ENCODE measurements at places on chromosomes 5 and 9. TPM values are rescaled to one million over a fixed set of nuclear protein-coding genes. Genes with fewer than 3 reads are reported as not detected.

PLAC8L1 gene
- not detected for polyA plus RNA-seq

PCDHGA5 gene
- polyA plus RNA-seq: 0.07 TPM

DNA sequence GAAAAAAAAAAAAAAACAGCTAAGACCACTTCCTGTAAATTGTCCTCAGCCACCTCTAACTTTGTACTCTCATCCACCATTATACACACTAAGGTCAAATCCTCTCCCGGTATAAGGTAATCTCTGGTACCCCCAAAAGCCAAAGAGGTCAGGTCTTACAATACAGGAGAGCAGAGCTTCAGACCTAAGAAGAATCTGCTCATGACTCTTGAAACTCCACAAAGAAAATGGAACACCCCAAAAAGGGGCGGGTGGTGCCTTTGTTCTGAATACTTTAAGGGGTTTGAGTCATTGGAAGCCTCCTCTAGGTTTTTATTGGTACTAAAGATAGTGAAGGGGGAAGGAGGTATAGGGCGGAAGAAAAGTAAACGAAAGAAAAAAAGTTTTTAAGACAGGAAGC is 69.8 kb downstream of the COL15A1 start:
- no peaks in the 10 kb centered on the region for H3K4me1 ChIP-seq
- no peak overlapping the region for H3K4me3 ChIP-seq
- H3K27me3 ChIP-seq: no peaks in the 10 kb centered on the region
- H3K27ac ChIP-seq: no peak overlapping the region

GRCh38 chr9:88775559-88775958 is 215.7 kb upstream of the S1PR3 start:
- H3K27ac ChIP-seq: peak overlapping the region; percentile 82
- no peak overlapping the region for H3K4me3 ChIP-seq

DNA sequence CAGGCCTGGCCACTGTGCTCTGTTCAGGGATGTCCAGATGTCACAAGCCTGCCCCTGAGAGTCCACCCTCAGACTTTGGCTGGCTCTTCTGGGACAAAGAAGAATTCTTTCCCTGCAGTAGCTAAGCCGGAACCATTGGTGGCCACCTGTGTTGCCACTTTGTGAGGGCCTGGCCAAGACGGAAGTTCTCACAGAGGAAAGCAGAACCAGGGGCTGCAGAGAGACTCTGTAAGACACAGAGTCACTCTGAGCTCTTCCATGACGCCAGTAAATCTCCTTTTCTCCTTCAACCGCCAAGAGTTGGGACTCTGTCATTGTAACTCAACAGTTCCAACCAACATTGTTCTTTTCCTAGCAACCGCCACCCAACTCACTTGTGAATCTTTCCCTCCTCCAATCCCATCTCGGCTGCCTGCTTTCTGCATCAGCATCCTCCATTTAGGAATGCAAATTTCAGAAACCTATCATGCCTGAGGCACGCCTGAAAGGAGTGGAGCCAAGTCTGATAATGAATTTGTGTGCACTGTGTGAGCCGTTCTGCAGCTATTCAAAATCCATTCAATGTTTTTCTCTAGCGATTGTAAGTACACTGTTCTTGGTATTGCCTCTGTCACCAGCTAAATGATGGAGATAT is 37.8 kb upstream of the ATP6V1G1 start:
- H3K4me1 ChIP-seq: peaks cover 21% of the 10 kb centered on the region
- H3K4me3 ChIP-seq: no peak overlapping the region
- H3K27ac ChIP-seq: no peak overlapping the region

DNA sequence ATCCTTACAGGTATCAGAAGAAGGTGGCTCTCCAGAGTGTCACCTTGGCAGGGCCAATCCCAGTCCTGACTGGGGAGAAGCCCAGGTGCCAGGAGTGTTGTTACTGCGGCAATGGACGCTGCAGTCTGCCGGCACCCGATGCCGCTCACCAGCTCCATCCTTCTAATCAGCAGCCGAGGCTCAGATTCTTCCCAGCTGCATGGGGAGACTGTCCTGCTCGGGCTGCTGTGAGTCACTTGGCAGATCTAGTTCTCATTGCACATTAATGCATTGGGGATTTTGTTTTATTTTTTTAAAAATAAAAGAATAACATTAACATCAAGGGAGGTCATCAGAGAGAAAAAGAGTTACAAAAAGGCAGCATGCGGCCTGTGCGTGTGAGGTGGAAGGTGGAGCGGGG is 115.8 kb downstream of the MTX3 start:
- peaks cover 23% of the 10 kb centered on the region for H3K27me3 ChIP-seq
- H3K4me3 ChIP-seq: no peak overlapping the region
- H3K4me1 ChIP-seq: no peaks in the 10 kb centered on the region
- no peaks in the 10 kb centered on the region for H3K36me3 ChIP-seq
